ENCODE measurements at places on chromosomes 11 and 22.

GRCh38 chr11:114044042-114044871, 15.3 kb upstream of the ZBTB16 start:
- DNase-seq: no peak

- peak; percentile 22 for DNase-seq
Observed at GRCh38 chr11:78138291-78138690, 1.1 kb downstream of the ALG8 start.

GRCh38 chr22:48494968-48495750, 1332.5 kb downstream of the BRD1 start:
- DNase-seq: no peak

GRCh38 chr22:30305519-30305905, 16.2 kb upstream of the CASTOR1 start:
- no peak for DNase-seq

- no peak for DNase-seq
Observed at GRCh38 chr11:72422414-72422813, 11.9 kb downstream of the CLPB start.

DNA sequence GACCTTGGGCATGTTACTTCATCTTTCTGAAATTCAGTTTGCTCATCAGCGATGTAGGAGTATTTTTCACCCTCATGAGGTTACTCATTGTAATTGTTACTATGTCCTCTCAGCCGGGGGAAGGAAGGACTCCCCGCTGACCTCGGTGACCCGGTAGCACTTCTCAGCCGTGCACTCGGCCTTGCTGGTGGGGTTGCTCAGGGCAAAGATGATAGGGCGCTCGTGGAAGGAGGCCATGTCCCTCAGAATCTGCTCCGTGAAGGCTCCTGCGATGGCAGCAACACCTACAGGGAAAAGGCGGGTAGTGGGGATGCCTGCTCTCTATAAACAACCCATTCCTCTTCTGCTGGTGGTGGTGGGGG, 72.2 kb downstream of the CCDC81 start:
- no peak for DNase-seq

DNA sequence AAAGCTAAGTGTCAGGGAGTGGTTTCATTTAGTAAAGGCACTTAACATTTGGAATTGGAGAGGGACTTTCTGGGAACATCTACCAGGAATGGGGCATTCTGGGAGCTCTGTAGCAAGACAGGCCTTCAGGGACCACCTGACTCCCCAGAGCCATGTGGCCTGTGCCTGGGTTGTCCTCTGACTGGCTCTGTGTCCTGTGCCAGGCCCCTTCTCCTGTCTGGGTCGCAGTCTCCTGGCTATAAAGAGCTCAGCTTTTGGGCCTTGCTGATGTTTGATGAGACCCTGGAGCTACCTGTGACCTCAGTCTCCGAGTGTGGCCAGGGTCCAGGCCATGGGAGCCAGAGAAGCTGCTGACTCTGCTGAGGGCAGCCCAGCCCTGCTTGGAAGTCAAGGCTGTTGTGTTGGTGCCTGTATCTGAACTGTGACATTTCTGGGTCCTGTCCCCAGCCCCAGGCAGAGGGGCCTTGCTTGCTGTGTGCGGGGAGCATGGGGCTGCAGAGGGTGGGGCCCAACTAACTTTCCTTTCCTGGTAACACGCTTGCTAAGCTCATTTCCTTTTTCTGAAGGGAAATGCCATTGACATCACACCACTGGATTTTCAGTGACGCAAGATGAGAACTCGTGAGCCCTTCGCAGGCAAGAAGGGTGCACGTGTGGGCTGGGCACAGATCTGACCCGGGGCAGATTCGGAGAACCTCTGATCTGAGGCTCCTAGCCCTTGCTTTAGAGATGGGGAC, 41.3 kb downstream of the LRRC32 start:
- no peak for DNase-seq

GRCh38 chr11:76761718-76762355, 21.3 kb upstream of the TSKU start:
- no peak for DNase-seq
